ENCODE measurements at places on chromosomes 1 and 21. TPM values are rescaled to one million over a fixed set of nuclear protein-coding genes. Genes with fewer than 3 reads are reported as not detected.

ITLN1 gene
- total RNA-seq, result 2.4 TPM

CSF3R gene
- total RNA-seq, result 10.3 TPM

TNFSF4 gene
- total RNA-seq, result 0.51 TPM

TENT5C gene
- 13.7 TPM for total RNA-seq

NBPF6 gene
- total RNA-seq, result not detected

LCE6A gene
- not detected for total RNA-seq

OXCT2 gene
- 0.35 TPM for total RNA-seq

SELL gene
- total RNA-seq, result 1.3 TPM

DNA sequence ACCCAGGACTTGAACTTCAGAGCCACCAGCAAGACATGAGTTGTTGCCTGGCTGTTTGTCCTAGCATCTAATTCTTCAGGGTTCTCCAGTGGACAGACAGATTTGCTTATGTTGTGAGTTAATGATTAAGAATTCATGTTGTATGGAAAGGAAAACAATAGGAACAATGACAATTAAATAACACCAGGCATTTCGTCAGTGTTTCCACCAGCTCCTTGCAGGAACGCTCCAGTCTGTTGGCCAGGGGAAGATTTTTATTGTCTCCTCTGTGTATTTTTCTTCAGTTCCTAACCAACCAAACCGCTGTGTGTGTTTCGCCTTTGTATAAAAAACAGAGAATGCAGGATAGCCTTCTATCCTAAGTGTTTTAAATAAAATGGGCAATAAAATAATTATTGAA is 64.4 kb upstream of the PTGFR start:
- H3K27me3 ChIP-seq, result no peaks in the 10 kb centered on the region
- no peaks in the 10 kb centered on the region for H3K36me3 ChIP-seq
- DNase-seq, result no peak
- H3K4me1 ChIP-seq, result no peaks in the 10 kb centered on the region

- H3K4me1 ChIP-seq, result no peaks in the 10 kb centered on the region
- H3K27me3 ChIP-seq, result no peaks in the 10 kb centered on the region
- no peaks in the 10 kb centered on the region for H3K36me3 ChIP-seq
- H3K27ac ChIP-seq, result no peak overlapping the region
- no peak overlapping the region for H3K4me3 ChIP-seq
Observed at GRCh38 chr1:232211149-232211548, 418.8 kb downstream of the SIPA1L2 start.

- no peak overlapping the region for H3K4me3 ChIP-seq
- no peak overlapping the region for H3K27ac ChIP-seq
- no peaks in the 10 kb centered on the region for H3K27me3 ChIP-seq
- no peaks in the 10 kb centered on the region for H3K4me1 ChIP-seq
- peak; percentile 45 for DNase-seq
Observed at GRCh38 chr1:15952317-15953258, 23.3 kb downstream of the ZBTB17 start.

DNA sequence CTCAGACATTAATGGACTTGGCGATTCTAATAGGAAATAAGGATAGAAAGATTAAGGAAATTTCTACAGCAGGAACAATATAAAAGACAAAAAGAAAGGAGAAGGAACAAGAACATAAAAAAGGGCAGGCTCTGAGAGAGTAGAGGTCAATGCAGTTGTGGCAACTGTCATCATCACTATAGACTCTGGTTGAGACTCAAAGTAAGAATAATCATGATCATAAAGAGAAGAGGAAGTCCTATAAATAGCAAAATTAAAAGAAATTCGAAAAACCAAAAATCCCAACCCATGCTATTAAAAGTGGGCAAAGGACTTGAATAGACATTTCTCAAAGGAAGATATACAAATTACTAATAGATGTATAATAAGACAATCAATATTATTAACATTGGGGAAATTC is 14.4 kb upstream of the XCL1 start:
- no peaks in the 10 kb centered on the region for H3K4me1 ChIP-seq
- H3K27ac ChIP-seq, result no peak overlapping the region
- no peak for DNase-seq
- no peaks in the 10 kb centered on the region for H3K27me3 ChIP-seq

GRCh38 chr1:76593618-76594017 is 273.7 kb upstream of the ST6GALNAC5 start:
- no peak overlapping the region for H3K27ac ChIP-seq
- no peaks in the 10 kb centered on the region for H3K36me3 ChIP-seq
- no peaks in the 10 kb centered on the region for H3K27me3 ChIP-seq
- no peak overlapping the region for H3K4me3 ChIP-seq
- no peak for DNase-seq

- no peaks in the 10 kb centered on the region for H3K4me1 ChIP-seq
- H3K4me3 ChIP-seq, result no peak overlapping the region
- no peak overlapping the region for H3K27ac ChIP-seq
- DNase-seq, result no peak
Observed at GRCh38 chr1:111354584-111354983, 63.9 kb downstream of the CHIA start.

DNA sequence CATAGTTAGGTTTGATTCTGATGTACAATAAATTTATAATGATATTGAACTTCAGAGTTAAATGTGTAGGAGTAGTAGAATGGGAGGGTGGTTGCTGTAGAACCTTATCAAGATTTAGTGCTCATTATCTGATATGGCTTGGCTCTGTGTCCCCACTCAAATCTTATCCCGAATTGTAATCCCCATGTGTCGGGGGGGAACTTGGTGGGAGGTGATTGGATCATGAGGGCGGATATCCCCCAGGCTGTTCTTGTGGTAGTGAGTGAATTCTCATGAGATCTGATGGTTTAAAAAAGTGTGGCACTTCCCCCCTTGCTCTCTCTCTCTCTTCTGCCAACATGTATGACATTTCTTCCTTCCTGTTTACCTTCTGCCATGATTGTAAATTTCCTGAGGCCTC is 265.5 kb downstream of the GRIK1 start:
- no peaks in the 10 kb centered on the region for H3K36me3 ChIP-seq
- H3K27me3 ChIP-seq, result no peaks in the 10 kb centered on the region
- H3K27ac ChIP-seq, result no peak overlapping the region
- no peak for DNase-seq
- H3K4me3 ChIP-seq, result no peak overlapping the region

DNA sequence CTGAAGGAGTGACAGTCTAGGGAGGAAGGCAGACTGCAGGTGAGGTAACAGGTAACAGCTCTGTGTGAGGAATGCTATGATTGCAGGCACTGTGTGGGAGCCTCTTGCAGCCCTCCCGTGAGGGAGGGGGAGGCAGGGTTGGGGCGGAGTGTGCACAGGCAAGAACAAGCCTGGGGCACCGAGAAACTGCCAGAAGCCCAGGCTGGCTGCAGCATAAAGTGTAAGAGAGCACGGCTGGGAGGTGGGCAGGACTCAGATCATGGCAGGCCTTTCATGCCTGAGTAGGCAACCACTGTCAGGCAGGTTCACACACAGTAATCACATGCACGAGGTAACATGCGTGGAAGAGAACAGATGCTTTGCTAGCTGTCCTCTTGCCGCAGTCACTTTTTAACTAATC is 11.3 kb upstream of the RHEX start:
- DNase-seq, result no peak
- no peaks in the 10 kb centered on the region for H3K4me1 ChIP-seq
- no peak overlapping the region for H3K4me3 ChIP-seq

- no peak overlapping the region for H3K27ac ChIP-seq
- DNase-seq, result no peak
- H3K4me1 ChIP-seq, result no peaks in the 10 kb centered on the region
- no peaks in the 10 kb centered on the region for H3K36me3 ChIP-seq
Observed at GRCh38 chr1:170694172-170694926, 30.4 kb downstream of the PRRX1 start.

DNA sequence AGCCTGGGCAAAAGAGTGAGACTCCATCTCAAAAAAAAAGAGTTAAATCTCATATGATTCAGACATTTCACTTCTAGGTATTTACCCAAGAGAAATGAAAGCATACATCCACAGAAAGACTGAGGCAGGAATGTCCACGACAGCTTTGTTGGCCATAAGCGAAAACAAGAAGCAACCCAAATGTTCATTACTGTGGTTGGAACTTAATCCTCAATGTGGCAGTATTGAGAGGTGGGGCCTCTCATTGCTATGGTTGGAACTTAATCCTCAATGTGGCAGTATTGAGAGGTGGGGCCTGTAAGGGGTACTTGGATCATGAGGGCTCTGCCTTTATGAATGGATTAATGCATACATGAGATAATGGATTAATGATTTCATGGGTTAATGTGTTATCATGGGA is 15.2 kb downstream of the C21orf58 start:
- no peak overlapping the region for H3K27ac ChIP-seq
- no peaks in the 10 kb centered on the region for H3K27me3 ChIP-seq
- H3K4me3 ChIP-seq, result no peak overlapping the region
- no peaks in the 10 kb centered on the region for H3K4me1 ChIP-seq
- H3K36me3 ChIP-seq, result no peaks in the 10 kb centered on the region

DNA sequence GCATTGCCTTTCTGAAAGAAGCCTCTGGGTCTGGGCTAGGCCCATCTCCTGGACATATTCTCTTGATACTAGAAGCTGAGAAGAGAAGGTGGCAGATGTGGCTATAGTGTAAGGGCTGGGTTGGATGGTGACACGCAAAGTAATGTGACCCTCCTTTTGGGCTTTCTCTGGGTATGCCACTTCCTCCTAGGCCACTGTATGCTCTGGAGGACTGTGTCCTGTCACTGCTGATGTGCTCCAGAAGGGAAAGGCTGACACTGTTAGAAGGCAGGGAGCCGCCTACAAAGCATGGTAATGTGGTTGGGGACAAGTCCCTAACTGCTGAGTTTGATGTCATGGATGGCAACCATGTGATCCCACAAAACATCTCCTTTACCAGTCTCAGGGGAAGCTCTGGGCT is 112.1 kb downstream of the BCAR3 start:
- no peak for DNase-seq
- no peaks in the 10 kb centered on the region for H3K4me1 ChIP-seq
- peaks cover 25% of the 10 kb centered on the region for H3K36me3 ChIP-seq
- H3K27me3 ChIP-seq, result no peaks in the 10 kb centered on the region

DNA sequence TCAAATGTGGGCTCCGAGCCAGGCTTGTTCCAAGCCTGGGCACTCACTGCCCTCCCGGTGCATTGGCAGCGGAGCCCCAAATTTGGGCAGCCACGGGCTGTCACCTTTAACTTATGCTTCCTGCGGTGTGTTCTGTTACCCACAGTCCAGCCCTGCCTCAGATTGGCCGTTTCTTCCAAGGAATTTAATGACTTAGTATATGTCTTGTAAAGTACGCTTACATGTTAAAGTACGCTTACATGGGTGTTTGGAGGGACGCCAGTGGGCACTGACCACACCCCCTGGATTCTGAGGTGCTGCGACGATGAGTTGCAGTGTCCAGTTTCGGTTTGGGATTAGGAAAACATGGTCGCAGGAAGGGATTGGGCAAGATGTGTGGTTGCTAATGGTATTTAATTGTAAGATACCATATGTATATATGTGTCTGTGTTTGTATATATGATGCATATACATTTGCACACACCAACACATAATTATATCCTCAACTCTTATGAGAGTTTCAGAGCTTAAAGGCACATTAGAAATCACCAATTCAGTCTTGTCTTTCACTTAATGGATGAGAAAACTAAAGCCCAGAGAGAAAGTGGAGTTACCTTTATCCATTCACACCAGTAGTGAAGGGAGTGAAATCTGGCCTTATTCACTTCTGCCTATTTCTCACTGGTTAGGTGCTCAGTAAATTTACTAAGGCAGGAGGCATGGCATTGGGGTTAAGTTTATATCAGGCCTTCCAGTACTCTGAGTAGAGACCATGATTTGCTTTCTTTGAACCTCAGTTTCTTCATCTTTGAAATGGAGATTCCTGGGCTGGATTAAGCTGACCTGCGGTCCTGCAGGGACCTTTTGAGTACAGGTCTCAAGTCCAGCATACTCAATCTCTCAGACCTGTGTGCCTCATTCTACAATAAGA is 1.0 kb downstream of the SMYD2 start:
- H3K4me1 ChIP-seq, result peaks cover 4% of the 10 kb centered on the region
- no peaks in the 10 kb centered on the region for H3K36me3 ChIP-seq
- H3K27ac ChIP-seq, result peak overlapping the region; percentile 96
- peak overlapping the region; percentile 82 for H3K4me3 ChIP-seq

GRCh38 chr21:27649762-27650161 is 682.9 kb upstream of the ADAMTS5 start:
- no peaks in the 10 kb centered on the region for H3K27me3 ChIP-seq
- no peaks in the 10 kb centered on the region for H3K4me1 ChIP-seq
- no peaks in the 10 kb centered on the region for H3K36me3 ChIP-seq
- no peak for DNase-seq

- H3K27ac ChIP-seq, result peak overlapping the region; percentile 43
- DNase-seq, result peak; percentile 74
- no peaks in the 10 kb centered on the region for H3K4me1 ChIP-seq
- H3K4me3 ChIP-seq, result no peak overlapping the region
Observed at GRCh38 chr1:3312898-3313575, 141.4 kb upstream of the ARHGEF16 start.

GRCh38 chr1:116254776-116255175 is 118.3 kb upstream of the ATP1A1 start:
- DNase-seq, result no peak
- H3K4me1 ChIP-seq, result peaks cover 9% of the 10 kb centered on the region
- no peaks in the 10 kb centered on the region for H3K27me3 ChIP-seq
- H3K36me3 ChIP-seq, result no peaks in the 10 kb centered on the region
- no peak overlapping the region for H3K4me3 ChIP-seq
- no peak overlapping the region for H3K27ac ChIP-seq

GRCh38 chr1:98260839-98261238 is 340.0 kb upstream of the DPYD start:
- no peak overlapping the region for H3K27ac ChIP-seq
- H3K4me1 ChIP-seq, result no peaks in the 10 kb centered on the region
- no peak for DNase-seq
- no peak overlapping the region for H3K4me3 ChIP-seq

GRCh38 chr1:101167891-101168290 is 68.9 kb upstream of the S1PR1 start:
- no peak overlapping the region for H3K27ac ChIP-seq
- no peak for DNase-seq
- H3K4me3 ChIP-seq, result no peak overlapping the region
- H3K4me1 ChIP-seq, result no peaks in the 10 kb centered on the region

- no peak overlapping the region for H3K4me3 ChIP-seq
- no peaks in the 10 kb centered on the region for H3K27me3 ChIP-seq
- no peaks in the 10 kb centered on the region for H3K36me3 ChIP-seq
- DNase-seq, result no peak
- no peaks in the 10 kb centered on the region for H3K4me1 ChIP-seq
Observed at GRCh38 chr21:25283720-25284119, 323.6 kb downstream of the MRPL39 start.

- DNase-seq, result no peak
- no peaks in the 10 kb centered on the region for H3K27me3 ChIP-seq
- no peak overlapping the region for H3K27ac ChIP-seq
- H3K36me3 ChIP-seq, result no peaks in the 10 kb centered on the region
Observed at GRCh38 chr1:10733474-10734366, 62.7 kb downstream of the CASZ1 start.

DNA sequence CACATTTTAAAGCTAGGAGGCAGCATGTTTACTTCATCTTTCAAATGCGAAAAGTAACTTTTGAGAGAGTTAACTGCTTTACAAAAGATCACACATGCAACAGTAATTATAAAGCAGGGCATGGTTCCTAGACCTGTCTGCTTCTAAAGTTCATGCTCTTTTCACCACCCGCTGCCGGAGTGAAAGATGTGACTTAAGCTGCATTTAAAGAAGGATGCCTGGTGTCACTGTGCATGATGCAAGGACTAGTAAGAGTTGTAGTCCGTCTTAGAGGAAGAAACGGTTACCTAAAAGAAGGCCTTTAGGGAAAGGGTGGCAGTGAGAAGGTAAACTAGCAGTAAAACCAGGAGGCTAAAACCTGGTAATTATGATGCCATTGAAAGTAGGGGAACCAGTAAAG is 1689.1 kb downstream of the KCNT2 start:
- no peaks in the 10 kb centered on the region for H3K4me1 ChIP-seq
- H3K36me3 ChIP-seq, result no peaks in the 10 kb centered on the region
- H3K27ac ChIP-seq, result no peak overlapping the region
- DNase-seq, result no peak
- no peaks in the 10 kb centered on the region for H3K27me3 ChIP-seq
- H3K4me3 ChIP-seq, result no peak overlapping the region

Data from right lobe of liver (tissue), 6 donors.